ENCODE measurements at places on chromosomes 12 and 14.
A peak's percentile ranks its signal among the peaks of the same experiment; 100 is the strongest.

- DNase-seq = no peak
Observed at GRCh38 chr14:30389134-30389876, 169.7 kb upstream of the G2E3 start.

DNA sequence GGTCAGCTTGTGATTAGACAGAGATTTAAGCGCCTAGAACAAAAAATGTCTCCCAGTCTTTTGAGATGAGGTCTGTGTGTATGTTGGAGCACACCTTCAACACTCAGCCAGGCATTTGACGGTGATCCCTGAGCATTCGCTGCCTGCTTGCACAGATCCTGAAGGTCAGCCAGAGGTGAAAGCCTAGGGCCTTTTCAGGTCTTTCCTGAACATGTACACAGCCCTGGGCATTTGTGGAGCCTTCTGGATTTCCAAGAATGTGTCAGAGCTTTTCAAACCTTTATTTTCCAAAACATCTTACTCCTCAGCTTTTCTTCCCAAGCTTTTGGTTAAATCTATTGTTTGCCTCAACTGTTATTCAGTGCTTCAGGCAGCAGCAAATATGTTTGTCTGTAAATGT lies 59.1 kb upstream of the AMN start:
- no peak for DNase-seq

GRCh38 chr12:75727577-75727976 lies 216.2 kb upstream of the KRR1 start:
- no peak for DNase-seq

- DNase-seq = no peak
Observed at GRCh38 chr12:53115112-53115890, 12.0 kb downstream of the SOAT2 start.

- peak; percentile 46 for DNase-seq
Observed at GRCh38 chr14:74508844-74509428, 15.4 kb downstream of the ISCA2 start.

DNA sequence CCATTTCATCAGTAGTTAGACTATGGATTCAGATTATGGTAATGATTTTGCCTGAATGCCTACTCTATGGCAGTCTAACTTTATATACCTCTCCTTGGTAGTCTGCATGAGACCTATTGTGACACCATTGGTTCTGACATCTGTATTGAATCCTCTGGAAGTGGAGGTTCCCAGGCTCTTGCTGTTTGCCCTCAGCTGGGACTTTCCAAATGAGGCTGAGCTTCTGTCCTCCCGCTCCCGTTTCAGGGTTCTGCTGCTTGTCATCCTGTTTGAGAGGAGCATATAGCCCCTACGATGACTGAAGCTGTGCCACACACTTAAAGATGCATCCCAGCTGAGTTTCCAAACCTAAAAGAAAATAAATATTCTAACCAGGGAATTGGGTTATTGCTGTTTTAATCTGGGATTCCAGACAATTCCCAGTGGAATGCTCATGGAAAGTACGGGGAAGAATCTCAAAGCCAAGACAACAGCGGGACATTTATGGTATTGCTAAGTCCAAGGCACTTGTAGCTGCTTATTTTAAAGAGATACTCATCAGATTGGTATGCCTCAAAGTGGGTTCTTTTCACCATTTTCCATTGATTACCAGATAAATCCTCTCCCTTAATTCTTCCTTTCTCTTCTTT lies 105.9 kb downstream of the ETV6 start:
- DNase-seq = peak; percentile 36

GRCh38 chr12:92506460-92506859 lies 196.3 kb upstream of the PLEKHG7 start:
- DNase-seq = no peak

DNA sequence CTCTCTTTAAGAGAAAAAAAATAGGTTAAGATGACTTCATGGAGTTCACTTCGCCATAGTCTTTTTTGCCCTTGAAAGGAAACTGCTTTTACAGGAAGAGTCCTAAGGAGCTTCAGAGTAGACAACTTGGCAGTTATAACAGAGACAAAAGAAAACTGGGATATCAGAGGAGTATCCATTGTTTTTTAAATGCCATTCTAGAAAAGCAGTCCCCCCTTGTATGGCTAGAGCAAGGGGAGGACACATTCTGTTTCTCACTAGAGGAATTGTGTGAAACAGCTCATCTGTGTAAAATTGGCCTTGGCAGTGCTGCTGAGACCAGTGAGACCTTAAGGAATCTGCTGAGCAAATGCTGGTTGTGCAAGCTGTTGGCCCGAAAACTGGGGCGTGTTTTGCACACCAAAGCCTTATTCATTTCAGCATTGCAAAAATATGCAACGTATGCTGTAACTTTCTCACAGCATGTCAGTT lies 128.0 kb downstream of the GPR135 start:
- DNase-seq = no peak

DNA sequence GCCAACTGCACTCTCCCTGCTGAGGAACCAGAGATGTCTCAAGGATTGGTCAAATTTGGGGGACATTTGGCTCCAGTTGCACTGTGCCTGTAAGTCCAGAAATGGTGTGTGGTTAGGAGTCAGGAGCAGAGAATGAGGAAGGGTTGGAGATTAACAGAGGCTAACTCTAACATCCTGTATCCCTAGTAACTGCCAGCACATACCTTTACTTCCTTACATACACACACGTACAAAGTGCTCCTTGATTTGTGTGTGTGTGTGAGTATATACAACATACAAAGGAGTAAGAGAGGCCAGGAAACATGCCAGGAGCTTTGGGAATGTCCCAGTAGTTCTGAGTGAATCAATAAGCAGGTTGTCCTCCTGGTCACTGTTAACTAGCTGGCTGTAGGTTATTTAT lies 39.8 kb upstream of the NRXN3 start:
- no peak for DNase-seq

GRCh38 chr14:92310776-92311375 lies 12.1 kb upstream of the SLC24A4 start:
- no peak for DNase-seq

GRCh38 chr14:95255487-95255886 lies 64.2 kb downstream of the CLMN start:
- DNase-seq = peak; percentile 74

- DNase-seq = no peak
Observed at GRCh38 chr12:124227951-124228711, 66.8 kb upstream of the RFLNA start.

DNA sequence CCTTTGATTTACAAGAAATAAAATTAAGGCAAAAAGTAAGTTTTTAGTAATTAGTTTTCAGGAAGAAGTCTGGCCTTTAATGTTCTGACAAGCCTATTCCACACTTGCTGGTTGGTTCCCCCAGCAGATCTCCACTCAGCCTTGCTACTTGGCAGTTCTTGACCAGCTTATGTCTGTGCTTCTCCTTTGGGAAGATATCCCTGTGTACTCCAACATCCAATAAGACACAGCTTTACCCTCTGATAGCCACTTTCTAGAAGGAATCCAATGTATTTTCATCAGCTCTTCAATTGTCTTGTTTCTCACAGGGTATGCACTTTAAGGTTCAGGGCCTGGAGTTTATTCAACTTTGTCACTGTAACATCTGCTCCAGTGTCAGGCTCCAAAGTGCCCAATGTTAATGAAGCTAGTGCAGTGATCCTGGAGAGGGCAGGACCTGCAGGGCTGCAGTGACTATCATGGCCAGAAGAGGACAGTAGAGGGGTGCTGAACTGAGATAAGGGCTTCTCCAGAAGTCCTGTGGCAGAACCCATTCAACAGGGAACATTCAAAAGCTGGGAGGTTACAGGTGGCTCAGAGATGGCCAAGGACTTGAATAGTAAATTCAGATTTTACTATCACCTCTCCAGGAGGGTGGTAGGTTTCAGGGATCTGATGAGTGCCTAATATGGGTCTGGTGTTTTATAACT lies 22.9 kb downstream of the JKAMP start:
- peak; percentile 79 for DNase-seq

Measured in ecto neural progenitor cell (in vitro differentiated cells).